ENCODE measurements at places on chromosomes 5 and 9.

GRCh38 chr9:104850786-104851545, 77.0 kb downstream of the ABCA1 start:
- DNase-seq = no peak

- DNase-seq = no peak
Observed at GRCh38 chr9:99873943-99874584, 32.4 kb upstream of the STX17 start.

- DNase-seq = no peak
Observed at GRCh38 chr5:21919414-21920022, 933.6 kb downstream of the CDH12 start.

DNA sequence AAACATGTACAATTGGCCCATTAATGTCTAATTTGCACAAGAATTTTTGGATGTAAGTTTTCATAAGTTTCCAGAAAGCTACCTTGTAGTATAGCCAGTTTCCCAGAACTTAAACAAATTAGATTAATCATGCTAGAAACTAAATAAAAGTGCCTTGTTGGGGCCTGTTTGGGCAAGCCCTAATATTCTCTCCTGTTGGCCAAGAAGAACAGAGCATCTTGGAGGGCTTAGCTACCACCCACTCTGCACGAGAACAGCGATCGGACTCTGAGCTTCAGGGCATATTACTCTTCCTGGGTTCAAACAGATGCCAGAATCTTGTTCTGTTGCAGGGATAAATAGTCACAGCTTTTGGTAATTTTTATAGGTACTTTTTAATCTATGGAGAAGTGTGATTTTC, 88.2 kb downstream of the GAS1 start:
- no peak for DNase-seq

DNA sequence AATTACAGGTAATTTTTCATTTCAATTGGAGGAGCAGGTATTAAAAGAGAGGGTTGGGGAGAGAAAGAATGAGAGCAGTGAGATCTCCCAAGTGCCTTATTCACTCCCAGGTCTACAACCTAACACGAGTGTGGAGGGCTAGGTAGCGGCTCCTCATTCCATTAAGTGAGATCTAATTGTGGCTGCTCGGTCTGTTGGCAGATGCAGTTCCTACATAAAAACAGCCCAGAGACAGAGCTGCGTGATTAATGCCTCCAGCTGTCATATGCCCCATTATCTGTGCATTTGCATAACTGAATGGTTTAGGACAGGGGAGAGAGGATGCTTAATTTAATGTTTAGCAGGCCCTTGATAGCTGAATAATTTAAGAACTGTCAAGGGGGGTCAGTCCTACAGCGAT, 100.5 kb downstream of the PSAT1 start:
- DNase-seq = no peak

DNA sequence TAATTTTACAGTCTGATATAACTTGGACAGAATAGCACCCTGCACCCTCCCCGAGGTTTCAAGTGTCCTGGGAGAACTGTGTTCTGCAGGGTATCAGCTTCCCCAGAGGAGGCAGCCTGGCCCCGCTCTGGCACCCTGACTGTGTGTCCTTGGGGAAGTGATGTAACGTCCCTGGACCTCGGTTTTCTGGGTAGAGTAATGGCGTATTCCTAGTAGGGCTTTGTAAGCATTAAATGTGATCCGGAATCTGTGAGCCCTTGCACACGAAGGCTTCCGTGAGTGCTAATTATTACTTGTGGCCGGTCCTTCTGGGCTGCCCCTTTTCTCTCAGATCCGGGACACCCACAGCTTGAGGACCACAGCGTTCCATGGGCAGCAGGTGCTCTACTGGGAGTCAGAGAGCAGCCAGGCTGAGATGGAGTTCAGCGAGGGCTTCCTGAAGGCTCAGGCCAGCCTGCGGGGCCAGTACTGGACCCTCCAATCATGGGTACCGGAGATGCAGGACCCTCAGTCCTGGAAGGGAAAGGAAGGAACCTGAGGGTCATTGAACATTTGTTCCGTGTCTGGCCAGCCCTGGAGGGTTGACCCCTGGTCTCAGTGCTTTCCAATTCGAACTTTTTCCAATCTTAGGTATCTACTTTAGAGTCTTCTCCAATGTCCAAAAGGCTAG, 1.0 kb upstream of the CACFD1 start:
- no peak for DNase-seq

DNA sequence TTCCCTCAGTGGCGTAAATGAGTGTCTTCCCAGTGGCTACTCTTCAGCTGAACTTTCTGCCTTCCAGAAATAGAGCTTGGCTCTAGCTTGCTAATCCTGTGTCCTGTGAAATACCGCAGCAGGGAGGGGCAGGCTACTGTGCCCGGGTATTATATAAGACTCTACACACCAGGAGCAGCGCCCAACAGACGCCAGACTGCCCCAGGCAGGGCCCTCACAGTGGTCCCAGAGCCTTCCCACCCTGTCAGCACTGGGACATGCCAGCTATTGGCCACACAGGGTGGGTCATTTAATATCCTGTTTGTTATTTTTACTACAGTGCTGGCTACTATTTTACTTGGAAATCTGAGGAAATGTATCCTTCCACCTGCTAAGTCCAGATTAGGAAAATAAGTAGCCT, 121.0 kb downstream of the FEM1C start:
- no peak for DNase-seq

Data from stimulated activated CD4-positive, alpha-beta T cell treated with anti-CD3 and anti-CD28 coated beads, Interleukin-1b, Interleukin-23, amount 100 ng/mL, for 1 hour (primary cell).